ENCODE measurements at places on chromosomes 7 and 10.

GRCh38 chr7:101457001-101457750, 94.5 kb downstream of the COL26A1 start:
- no peak for DNase-seq

GRCh38 chr10:5620966-5621365, 45.4 kb downstream of the ASB13 start:
- DNase-seq, result no peak

DNA sequence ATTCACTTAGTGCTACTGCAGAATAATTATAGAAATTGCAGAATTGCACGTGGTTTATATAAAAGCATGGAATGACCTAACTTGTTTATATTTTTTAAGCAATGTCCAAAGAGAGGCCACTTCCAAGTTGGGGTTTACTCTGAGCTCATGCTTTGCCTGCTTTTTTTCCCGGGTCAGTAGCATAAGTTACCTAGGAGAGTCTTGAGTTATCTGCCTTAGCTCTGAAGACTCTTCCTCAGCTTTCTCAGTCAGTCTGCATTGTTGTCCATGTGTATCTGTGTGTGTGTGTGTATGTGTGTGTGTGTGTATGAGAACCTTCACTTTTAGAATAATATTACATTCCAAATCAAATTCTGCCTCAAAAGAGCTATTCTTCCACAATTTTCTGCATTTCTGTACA, 239.5 kb upstream of the TCF7L2 start:
- DNase-seq, result no peak

GRCh38 chr10:60757420-60757895, 20.8 kb upstream of the CDK1 start:
- peak; percentile 44 for DNase-seq

- DNase-seq, result peak; percentile 2
Observed at GRCh38 chr7:111006691-111007090, 84.2 kb upstream of the LRRN3 start.

- DNase-seq, result no peak
Observed at GRCh38 chr7:2964208-2964607, 79.5 kb downstream of the CARD11 start.

DNA sequence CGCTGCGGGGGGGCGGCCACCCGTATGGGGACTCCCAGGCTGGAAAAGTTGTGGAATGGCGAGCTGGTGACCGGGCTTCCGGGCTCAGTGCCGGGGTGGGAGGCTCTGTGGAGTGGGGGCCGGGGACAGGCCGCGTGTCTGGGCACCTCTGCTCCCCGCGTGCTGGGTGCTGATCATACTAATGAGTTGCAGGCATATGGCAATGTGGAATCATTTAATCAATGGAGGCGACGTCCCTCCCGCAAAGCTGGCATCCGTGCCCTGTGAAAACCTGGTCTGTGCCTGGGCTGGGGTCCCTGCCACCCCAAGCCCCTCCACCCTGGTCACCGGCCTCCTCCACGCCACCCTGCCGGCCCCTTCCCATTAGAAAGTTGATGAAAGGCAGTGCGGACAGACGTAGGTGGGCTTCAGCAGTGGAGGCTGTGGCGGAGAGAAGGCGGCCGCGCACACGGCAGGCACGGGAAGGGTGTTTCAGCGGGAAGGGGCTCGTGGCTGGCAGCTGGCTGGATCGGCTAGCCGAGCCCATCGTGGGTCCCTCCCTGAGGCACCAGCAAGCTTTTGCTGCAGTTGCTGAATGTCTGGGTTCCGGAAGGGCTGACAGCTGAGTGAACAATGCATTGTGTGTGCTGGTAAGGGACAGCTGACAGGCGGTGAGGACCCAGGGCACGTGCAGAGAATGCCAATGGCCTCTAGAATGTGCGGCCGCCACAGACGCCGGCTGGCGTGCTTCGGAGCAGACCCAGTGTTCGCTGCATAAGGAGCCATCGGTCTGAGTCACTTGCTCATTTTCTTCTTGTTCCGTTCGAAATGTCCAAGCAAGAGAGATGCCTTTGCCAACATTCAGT, 1.5 kb downstream of the ADGRA1 start:
- DNase-seq, result no peak

DNA sequence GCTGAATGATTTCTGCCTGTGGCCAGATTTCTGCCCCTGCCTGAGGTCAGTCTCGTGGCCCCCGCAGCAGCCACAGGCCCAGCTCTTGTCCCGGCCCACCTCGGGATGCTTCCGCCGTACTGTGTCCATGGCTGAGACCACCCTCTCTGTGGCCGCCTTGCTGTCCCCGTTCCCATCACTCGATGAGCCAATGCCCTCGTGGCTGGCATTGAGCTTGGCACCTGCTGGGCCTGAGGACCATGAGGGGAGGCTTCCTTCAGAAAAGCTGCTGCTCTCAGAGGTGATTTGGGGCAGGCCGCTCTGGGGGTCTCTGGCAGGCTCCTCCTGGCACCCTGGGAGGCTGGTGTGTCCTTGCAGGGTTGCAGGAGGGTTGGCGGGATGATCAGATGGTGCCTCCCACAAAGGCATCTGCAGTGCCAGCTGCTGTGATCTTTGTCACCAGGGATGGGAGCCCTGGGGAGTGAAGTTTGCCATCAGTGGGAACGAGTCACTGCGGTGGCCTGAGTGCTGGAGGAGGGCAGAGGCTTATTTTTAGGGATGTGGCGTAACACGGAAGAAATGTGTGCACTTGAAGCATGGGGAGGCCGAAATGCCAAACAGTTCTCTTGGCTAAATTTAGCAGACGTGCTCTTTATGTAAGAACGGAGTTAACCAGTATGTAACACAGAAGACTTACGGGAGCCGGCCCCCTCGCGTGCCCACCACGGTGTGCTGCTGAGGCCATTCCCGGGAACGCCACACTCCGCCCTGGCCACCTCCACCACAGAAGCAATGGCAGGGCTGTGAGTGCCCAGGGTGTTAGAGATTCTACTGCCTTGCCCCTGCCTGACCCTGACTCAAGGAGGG, 47.7 kb downstream of the VIPR2 start:
- peak; percentile 31 for DNase-seq

Data from hepatic stellate cell (primary cell).